ENCODE measurements at places on chromosomes 16 and 17.

- DNase-seq, result no peak
These were observed 24.9 kb downstream of the ITGB3 start for GRCh38 chr17:47278561-47278960.

- no peak for DNase-seq
These were observed 7.4 kb upstream of the HDAC5 start for GRCh38 chr17:44130693-44131349.

GRCh38 chr16:16197966-16198365, 25.3 kb downstream of the ABCC6 start:
- no peak for DNase-seq

GRCh38 chr17:63505341-63505740, 17.8 kb upstream of the KCNH6 start:
- DNase-seq, result no peak
